Brain pericyte (primary cell): ENCODE measurements at places on chromosomes 6 and 20.

DNA sequence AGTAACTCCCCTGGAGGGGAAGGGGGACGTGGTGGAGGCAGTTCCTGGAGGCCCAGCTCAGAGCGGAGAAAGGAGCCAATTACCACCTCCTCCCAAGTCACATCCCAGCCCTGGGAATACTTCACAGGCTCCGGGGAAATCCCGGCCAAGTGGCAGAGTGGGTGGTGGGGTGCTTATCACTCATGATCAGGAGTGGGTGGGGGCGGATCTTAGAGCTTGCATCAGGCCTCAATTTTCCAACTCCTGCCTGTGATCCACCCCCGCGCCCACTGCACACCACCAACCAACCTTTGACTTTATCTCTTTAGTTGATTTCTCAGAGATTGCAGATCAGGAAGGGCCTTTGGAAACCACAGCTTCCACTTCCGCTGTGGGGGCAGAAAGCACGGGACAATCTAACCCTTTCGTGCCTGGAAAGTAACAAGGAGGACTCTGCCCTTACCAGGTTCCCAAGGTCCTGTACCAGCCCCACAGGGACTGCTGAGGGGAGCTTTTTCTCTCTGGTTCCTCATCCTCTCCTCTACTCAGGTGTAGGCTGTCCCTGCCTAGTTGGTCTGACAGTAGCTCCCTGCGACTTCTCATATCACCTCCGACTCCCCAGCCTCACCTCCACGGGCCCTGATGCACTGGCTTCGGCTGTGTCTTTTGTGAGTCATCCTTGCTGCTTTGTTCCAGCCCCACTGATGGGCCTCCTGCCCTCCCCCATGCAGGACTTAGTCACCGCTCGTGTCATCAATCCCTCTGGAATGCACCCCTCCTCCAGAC, 24.9 kb upstream of the IER3 start:
- no peak for DNase-seq

DNA sequence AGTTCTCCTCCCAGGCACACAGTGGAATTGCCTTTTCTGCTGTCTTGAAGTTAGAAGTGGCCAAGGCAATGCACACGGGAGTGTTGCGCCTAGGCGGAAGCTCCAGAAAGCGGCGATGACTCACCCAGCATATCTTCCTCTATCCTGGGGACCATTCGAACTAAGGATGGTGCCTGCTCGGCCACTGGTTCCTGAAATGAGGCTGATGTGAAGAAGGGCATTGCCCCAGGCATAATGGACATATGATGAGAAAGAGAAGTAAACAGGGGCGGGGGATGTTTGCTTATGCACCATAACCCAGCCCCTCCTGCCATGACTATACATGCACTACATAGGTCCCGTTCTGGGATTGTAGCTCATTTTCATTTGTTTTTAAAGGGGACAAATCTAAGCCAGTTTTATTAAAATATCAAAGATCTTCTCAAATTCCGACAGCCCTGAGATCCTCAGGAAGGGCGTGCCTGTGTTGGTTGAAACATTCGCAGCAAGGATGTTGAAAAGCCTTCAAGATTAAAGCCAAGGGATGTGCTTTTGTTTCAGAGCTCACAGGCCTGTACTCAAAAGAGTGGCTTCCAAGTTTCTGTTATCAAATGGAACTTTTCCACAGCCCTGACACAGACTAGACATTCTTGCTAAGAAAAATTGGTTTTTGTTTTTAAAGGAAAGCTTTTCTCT, 218.5 kb downstream of the LY86 start:
- DNase-seq, result no peak

DNA sequence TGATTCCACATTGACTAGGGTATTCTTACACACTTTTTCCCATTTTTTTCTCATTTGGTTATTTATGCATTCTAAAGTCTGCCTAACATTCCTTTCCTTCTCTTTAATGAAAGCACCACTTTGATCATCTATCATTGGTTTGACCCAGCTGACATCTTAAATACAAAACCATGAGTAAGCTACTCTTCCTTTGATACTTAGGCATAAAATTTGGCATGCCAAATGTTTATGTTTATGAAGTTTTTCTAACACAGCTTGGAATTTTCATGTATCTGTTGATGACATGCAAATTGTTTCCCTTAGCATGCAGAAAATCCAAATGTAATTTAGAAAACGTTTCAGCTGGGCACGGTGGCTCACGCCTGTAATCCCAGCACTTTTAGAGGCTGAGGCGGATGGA, 534.9 kb downstream of the QKI start:
- no peak for DNase-seq

DNA sequence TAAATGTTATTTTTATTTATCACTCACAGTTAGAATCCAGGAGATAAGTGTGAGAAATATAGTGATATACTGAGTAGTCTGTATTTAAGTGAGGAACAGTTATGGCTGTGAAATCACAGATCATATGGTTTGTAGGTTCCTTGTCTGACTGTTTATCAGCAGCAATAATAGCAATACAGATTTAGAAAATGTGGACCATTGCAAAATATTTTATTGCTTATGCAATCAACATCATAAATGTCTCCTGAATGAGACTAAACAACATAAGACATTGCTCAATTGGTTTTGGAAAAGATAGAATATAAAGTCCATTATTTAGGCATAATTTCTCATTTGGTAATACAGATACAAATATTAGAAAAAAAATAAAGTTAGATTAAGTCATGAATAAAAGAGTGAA, 43.7 kb downstream of the CCDC170 start:
- no peak for DNase-seq

- DNase-seq, result no peak
These were observed 36.6 kb downstream of the CRISP2 start for GRCh38 chr6:49676671-49677281.

- no peak for DNase-seq
These were observed 13.5 kb upstream of the KCNK16 start for GRCh38 chr6:39335780-39336545.

- DNase-seq, result no peak
These were observed 2.6 kb downstream of the TRAF3IP2 start for GRCh38 chr6:111603040-111603439.

GRCh38 chr6:80338201-80338836, 231.8 kb downstream of the BCKDHB start:
- no peak for DNase-seq

DNA sequence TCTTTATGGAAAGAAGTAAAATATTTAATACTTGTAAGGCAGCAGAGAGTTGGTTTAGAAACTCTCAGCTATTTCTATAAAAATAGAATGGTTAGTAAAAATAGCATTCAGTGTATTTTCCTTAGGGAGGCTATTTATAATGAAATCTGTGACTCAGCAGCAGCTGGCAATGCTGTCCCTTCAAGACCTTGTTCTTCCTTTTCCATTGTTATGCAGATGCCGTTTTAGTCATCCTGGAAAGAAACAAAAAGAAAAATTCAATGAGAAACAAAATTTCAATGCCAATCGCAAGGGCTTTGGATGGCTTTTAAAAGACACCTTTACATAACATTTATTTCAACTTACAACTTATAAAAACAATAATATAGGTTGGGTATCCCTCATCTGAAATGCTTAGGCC, 17.5 kb downstream of the MPC1 start:
- DNase-seq, result no peak

DNA sequence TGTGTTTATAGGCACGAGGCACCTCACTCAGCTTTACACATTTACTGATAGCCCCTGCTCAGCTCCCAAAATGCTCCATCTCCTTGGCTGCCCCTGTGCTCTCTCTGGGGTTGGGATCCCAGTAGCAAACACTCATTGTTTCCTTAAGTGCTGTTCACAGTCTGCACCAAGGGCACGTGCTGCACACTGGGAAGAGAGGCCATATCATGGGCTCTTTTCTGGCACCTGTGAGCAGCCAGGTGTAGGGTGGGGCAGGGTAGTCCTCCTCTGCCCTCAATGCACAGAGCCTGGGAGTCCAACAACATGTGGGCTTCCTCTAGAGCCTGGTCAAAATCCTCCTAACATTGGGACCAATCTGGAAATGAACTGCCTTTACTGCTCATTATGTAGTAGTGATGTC, 67.9 kb downstream of the BANF2 start:
- DNase-seq, result no peak

DNA sequence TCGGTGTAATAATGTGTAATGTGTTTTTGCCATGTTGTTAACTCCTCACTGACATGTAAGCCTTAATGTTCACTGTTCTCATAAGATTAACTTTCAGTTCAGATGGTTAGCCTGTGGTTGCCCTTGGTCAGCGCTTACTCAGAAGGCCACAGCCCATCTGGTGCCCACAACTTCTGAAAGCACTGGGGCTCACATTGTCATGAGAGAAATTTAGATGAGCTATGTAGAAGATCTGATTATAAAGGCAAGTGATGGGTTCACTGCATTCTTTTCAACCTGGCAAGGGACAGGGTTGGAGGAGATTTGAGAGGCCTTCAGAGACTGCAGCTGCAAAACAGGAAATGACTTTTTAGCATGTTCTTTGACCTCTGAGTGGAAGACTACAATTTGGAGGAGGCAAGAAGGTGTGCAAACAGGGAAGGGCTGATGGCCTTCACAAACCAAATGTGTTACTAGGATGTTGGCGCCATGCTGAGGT, 242.3 kb upstream of the SUPT3H start:
- no peak for DNase-seq

DNA sequence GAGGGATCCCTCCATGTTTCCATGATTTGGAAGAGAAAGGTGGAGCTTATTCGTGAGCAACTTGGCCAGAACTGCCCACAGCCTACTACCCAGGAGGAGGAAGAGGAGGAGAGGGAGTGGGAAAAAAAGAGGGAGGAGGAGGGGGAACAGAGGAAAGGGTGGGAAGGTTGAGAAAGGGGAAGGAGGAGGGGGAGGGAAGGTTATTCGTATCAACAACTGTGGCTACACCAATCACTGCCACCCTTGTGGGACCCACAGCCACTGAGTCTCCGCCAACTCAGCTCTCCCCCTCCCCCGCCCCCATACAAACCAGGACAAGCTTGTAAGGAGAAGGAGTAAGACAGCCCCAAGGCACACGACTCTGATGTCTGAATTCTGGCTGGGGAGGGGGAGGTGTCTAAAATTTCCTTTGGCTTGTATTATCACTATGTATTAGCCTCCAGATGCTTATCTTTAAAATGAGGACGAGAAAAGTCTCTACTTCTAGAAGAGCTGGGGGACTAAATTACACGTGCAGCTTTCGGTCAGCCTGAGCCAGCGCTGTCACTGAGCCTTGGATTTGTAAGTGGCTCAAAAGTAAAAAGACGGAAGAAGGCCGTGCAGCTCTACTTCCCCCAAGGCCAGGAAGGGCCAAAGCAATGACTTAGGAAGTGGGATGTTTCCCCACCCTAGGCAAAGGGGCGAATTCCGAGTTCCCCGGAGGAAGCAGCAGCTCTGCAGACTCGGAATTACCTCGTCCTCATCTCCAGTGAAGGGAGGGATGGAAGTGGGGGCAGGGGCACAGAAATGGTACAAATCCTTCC, 1.0 kb downstream of the FKBP1A start:
- DNase-seq, result no peak

DNA sequence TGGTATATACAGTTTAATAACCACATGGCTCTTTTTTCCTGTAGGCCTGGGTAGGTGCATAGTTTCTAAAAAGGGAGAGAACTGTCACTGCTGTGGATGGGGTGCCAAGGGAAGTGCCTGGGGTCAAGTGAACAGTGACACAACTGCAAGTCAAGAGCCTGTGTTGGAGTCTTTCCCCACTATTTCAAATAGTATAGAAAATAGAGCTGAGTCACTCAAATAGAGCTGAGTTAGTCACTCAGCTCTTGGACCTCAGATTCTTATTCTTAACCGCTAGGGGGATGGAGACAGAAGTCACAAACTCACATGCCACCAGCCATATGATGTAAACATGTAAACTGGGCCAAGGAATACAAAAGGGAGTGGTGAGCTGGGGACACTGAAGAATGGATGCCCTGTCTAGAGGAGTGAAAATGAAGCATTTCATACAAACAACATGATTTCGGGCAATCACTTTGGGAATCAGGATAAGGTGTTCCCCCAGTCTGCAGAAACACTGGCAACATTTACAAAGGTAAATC, 2.1 kb downstream of the NQO2 start:
- DNase-seq, result no peak

DNA sequence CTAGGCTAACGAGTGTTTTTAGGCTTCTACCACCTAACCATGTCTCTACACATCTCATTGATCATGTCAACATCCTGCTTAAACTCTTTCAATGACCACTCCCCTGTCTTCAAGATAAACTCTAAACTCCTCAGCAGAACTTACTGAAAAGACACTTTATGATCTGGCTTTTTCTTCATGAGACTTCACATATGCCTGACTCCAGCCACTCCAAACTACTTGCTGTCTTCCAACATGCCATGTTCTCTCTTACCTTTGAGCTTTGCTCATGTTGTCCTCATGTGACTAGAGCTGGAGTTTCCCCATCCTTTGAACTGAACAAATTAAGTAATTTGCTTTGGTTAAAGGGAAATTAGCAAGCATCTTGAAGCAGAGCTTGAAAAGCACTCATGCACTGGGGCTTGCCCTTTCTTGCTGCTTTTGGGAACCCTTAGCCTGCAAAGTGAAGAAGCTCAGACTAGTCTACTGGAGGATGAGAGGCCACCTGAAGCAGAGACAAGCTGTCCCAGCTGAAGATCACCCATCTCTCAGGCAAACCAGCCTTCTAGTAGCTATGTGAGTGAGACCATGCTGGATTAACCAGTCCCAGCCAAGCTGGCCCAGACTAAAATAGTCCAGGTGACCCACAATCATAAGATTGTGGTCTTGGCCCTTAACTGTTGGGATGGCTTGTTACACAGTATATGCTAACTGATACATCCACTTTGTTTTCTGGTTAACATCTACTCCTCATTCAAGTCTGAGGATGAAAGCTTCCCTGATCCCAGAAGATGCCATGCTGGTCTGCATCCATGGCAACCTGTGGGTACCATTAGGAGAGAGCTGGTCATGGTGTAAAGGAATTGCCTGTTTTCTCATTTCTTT, 235.8 kb downstream of the GMPR start:
- no peak for DNase-seq

DNA sequence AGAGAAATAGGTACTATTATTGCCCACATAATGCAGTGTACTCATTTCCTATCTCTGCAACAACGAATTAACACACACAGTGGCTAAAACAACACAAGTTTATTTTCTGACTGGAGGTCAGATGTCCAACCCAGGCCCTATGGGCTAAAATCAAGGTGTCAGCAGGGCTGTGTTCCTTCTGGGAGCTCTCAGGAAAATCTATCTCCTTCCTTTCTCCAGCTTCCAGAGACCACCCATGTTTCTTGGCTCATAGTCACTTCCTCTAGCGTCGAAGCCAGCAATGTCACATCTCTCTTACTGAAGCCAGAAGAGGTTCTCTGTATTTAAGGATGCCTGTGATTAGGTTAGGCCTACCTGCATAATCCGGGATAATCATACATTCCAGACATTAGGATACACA, 60.9 kb upstream of the TOP1 start:
- no peak for DNase-seq

GRCh38 chr20:57332105-57333089, 2.8 kb downstream of the SPO11 start:
- no peak for DNase-seq

GRCh38 chr6:166382500-166382932, 224 bp downstream of the MPC1 start:
- DNase-seq, result no peak

- no peak for DNase-seq
These were observed 2.9 kb upstream of the AKAP7 start for GRCh38 chr6:131132360-131132759.
